Femur (tissue), 1 donor: ENCODE measurements at places on chromosomes 4 and X.

DNA sequence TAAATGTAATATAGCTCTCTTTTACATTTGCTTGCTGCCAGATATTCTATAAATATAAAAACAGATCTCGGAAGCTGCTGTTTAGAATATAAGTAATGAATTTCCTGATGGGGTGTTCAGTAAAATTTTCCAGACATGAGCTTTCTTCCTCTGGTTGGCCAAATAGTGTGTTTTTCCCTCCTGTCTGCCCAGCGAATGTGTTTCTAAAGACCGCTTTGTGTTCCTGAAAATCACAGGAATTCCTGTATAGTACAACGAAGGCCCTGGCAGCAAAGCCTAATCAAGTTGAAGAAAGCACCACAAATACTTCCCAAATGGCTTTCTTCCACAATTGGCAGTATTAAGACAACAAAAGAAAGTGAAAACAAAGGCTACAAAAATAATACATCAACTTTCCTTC lies 494.1 kb downstream of the INPP4B start:
- DNase-seq: peak; percentile 57

DNA sequence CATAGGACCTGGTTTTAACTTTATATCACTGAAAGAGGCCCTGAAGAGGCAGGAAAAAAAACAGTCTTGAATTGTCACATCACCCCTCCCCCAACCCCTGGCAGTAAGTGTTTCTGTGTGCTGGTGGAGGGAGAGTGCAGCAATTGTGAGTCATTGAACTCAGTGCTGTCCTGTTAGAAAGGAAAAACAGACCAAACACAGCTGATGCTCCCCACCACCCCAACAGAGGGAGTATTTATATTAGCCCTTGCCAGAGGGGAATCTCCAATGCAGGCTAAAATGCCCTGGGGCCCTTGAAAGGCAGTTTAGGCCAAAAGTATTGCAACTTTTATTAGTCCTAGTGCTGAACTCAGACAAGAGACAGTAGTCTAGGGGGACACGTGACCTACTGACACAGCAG lies 197.8 kb upstream of the AGTR2 start:
- DNase-seq: no peak

- no peak for DNase-seq
These were observed 7.2 kb downstream of the PDHA1 start for GRCh38 chrX:19350941-19351384.

DNA sequence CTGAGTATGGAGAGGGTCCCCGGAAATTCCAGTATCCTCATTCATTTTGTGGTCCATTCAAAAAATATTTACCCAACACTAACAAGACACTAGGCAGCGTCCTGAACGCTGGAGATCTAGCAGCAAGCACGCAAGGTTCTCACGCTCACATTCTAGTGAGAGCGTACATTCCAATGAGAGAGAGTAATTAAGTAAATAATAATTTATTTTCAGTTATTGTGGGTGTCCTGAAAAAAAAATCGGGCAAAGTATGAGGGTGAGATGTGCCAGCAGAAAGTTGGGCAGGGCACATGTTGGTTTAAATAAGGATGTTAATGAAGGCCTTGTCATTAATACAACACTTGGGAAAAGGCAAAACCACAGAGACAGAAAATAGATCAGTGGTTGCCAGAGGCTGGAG lies 4.0 kb upstream of the TMEM156 start:
- no peak for DNase-seq

DNA sequence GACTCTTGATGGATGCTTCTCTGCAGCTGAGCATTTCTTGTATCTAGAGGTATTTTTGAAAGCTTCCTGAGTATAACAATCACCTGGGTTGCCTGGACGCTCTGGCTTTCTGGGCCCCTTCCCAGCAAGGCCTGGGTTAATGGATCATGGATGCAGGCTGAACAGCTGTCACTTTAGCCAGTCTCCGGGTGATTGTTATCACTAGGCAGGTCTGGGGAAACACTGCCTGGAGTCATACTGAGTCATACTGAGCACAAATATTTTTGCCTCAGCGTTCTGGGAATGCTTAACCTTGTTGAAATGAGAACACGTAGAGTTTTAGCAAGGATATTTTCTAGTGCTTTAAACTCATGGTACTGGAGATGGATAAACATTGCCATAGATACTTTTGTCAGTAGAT lies 102.6 kb downstream of the PHEX start:
- DNase-seq: no peak
